Eye (tissue), 1 donor: ENCODE measurements at places on chromosomes 11 and 22.

- no peak for DNase-seq
Observed at GRCh38 chr11:19988598-19988997, 171.7 kb downstream of the DBX1 start.

- no peak for DNase-seq
Observed at GRCh38 chr11:71298016-71298550, 45.7 kb upstream of the SHANK2 start.

DNA sequence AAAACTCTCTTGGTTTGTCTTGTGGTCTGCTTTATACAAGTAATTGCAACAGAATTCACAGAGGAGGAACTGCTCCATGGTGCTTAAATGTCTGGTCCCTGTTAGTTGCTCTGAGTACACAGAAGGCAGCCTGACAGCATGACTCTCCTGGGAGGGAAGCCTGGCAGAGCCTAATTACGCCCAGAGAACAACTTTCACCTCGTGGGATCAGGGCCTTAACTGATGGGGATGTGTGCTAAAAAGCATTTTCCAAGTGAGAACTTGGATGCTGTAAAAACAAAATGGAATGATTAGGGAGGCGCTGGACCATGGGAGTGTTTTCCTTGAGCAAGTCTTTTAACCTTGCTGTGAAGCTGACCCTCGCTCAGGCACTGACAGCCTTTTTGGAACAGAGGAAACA, 154.0 kb upstream of the TENM4 start:
- peak; percentile 63 for DNase-seq

- no peak for DNase-seq
Observed at GRCh38 chr11:72348250-72348649, 86.1 kb downstream of the CLPB start.

- DNase-seq, result no peak
Observed at GRCh38 chr22:39173787-39174497, 21.5 kb upstream of the CBX7 start.

DNA sequence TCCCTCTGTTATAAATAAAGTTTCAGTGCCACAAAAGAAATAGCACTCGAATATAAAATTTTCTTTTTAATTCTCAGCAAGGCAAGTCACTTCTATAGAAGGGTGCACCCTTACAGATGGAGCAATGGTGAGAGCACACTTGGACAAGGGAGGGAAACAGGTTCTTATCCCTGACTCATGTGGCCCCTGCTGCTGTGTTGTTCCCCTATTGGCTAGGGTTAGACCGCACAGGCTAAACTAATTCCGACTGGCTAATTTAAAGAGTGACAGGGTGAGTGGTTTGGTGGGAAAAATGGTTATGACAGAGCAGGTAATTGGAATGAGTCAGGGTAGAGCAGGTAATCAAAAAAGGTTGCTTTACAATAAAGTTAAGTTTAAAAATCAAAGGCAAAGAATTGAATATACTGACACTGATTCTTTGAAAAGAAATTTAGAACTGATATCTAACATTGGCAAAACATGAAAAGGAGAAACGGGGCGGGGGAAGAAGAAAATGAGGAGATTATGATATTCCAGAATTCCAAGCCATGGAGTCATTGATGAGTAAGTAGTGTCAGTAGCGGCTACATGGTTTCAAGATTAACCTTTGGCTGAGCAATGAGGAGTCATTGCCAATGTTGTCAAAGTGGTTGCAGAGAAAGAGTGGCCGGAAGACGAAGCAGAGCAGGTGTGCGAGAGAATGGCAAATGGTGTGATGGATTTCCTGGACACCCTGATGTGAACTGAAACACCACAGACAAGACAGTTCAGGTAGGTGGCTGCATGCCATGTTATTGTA, 48.4 kb upstream of the MRGPRX1 start:
- DNase-seq, result no peak

- peak; percentile 52 for DNase-seq
Observed at GRCh38 chr22:48700566-48701295, 1126.9 kb downstream of the BRD1 start.

DNA sequence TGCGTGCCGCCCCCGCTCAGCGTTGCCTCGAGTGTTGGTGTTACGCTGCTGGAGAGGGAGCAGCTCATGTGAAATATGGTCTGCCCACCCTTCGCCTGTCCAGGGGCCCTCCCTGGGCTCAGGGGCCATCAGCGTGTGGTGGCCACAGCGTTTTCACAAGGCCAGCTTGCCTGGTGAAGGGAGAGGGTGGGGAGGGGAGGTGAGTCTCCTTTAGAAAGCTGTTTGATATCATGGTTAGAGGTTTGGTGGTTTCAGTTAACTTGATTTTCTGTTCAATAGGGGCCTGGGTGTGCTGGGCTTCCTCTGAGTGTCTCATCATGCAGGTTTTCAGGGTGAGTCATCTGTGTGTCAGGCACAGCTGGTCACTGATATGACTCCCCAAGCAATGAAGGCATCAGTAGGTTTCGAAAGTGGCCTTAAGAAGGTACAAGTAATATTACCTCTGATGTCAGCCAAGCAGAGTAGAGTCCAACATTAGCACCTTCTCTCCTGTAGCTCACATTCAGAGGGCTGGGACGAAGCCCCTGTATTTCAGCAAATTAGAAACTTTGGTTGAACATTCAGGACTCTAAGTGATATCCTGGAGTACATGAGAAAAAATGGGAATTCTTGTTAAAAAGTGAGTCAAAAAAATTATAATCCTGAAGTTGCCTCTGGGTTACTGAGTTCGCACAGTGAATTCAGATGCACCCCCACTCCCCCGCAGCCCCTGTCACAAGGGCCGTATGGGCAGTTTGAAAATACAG, 172.5 kb downstream of the TBC1D22A start:
- no peak for DNase-seq

DNA sequence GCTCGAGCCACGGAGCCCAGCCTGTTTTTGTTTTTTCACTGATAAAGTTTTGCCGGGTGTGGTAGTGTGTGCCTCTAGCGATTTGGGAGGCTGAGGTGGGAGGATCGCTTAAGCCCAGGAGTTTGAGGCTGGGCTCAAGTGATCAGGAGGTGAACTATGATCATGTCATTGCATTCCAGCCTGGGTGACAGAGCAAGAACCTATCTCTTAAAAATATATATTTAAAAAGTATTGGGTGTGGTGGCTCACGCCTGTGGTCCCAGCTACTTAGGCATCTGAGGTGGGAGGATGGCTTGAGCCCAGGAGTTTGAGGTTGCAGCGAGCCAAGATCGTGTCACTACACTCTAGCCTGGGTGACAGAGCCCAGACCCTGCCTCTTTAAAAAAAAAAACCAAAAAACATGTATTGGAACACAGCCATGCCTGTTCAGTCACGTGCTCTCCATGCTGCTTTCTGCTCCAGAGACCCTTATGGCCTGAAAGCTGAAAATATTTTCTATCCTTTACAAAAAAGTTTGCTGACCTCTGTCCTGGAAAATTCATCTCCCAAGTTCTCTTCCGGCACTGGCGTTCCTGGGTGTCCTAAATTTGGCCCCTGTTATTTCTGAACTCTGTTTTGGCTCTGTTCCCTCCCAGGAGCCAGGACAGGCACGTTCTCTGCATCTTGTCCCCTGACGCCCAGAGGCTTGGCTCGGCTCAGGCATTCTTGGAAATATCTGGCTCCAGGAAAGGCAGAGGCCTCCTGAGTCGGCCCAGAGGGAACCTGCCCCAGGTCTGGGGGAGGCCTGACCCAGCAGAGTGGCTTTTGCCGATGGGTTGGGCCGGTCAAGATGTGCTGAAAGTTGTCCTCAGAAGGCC, 61.3 kb upstream of the PPP6R3 start:
- peak; percentile 52 for DNase-seq

DNA sequence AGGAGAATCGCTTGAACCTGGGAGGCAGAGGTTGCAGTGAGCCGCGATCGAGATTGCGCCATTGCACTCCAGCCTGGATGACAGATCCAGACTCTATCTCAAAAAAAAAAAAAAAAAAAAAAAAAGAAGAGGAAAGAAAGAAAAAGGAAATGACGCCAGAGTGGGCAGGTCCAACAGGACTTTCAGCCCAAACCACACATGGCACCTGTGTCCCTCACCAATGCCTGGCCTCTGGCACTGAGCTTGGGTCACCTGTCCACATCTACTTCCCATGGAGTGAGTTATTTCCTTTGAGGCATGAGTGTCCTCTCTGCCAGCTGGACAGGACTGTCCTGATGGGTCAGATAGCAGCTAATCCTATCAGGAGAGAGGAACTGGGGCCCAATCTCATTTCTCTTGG, 15.2 kb upstream of the GCAT start:
- no peak for DNase-seq

DNA sequence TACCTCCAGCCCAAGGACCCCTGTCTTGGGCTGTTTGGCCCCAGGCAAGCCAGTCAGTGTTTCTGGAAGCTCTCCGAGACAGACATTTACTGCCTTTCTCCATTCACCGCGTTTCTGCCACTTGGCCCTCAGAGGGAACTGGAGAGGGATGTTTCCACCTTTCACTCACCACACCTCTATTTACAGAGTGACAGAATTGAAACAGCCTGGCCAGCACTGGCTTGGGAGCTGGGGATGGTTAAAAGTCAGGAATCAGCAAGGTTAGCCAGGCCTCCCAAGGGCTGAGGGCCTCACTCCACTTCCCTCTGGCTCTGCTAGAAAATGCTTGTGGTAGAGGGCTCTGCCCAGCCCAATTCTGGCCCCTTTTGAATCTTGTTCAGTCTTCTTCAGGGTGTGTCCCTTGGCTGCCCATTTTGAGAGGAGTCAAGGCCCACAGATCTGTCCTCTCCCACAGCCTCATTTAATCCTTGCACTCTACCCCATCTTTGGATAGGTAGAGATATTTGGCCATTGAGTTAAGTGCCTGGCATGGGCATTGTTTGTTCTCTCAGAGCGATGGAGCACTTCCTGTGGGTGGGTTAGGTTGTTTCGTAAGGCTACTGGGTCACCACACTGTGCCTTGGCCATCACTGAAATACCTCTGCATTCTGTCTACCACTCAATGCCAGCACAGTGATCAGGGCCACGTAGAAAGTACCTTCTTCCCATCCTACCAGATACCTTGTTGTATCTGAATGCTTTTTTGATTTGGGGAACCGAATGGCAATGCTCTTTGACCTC, 119.2 kb downstream of the MICAL2 start:
- DNase-seq, result no peak

DNA sequence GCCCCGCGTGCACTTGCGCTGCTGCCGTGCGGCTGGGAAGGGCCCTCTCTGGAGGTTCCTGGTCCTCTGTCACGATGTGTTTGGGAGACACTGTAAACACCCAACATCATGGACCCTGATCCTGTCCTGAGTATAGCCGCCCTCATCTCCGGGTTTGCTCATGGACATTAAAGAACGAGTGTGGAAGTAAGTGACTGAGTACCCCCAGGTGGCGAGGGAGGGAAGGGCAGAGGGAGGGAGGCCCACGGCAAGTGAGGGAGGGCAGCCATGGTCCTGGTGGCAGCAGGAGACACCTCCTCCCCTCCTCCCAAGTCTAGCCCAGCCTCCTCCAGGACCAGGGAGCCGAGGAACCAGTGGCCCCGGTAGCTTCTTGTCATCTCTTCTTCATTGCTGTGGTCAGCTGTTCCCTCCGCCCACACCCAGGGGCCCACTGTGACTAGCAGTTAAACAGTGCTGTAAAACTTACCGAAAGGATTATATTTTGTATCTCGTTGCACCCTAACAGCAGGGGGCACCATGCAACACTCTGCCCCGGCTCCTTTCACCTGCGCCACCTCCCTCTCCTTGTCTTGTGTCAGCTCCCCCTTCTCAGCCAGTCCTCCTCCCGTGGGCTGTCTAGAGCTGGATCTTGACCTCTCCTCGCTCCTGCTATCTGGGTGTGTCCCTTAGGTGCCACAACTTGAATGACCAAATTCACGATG, 566.5 kb upstream of the B3GAT1 start:
- no peak for DNase-seq

DNA sequence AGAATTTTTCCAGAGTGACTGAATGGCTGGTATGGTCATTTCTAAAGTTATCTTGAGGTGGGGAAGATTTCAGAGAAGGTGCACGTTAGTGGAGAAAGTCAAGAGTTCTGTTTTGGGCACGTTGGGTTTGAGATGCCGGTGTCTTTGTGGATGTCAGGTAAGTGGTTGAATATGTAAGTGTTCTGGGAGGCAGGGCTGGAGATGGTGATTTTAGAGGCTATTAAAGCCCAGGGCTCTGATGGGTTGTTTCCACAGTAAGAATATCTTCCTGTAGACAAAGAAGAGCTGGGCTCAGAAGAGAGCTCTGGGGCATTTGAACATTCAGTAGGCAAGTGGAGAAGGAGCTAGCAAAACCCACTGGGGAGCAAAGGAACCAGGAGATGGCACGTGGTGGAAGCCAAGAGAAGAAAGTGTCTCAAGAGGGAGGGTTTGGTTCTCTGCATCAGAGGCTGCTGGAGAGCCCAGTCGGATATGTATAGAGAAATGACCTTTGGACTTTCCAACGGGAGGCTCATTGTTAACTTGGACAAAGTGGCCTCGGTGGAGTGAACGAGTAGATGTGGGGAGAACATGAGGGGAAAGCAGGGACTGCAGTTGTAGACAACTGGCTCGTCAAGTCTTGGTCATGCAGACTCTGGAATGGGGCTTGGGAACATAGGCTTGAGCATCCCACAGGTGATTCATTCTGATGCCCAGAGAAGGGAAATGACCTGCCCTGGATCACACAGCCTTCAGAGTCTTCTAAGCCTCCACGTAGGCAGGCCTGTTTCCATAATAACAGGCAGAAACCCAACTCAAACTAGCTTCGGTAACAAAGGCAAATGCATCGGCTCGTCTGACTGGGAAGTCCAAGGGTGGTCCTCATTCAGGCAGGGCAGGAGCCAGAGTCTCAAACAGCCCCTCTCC, 98.4 kb upstream of the PARVA start:
- no peak for DNase-seq

DNA sequence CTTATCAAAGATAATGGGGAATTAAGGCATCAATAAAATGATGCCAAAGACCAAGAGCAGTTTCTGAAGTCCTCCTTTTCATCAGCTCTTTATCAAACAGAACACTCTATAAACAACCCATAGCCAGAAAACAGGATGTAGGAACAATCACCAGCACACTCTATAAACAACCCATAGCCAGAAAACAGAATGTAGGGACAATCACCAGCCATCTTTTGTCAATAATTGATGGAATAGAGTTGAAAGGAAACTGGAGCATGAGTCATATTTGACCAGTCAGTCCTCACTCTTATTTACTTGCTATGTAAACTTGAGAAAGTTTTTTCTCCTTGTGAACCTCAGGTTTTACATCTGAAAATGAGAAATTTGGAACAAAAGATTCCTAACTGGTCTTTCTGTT, 10.0 kb downstream of the MS4A2 start:
- no peak for DNase-seq

- DNase-seq, result peak; percentile 54
Observed at GRCh38 chr11:44627911-44628729, 62.7 kb downstream of the CD82 start.

GRCh38 chr22:42948294-42948693, 66.7 kb downstream of the PACSIN2 start:
- no peak for DNase-seq

GRCh38 chr11:27603376-27603990, 96.8 kb downstream of the BDNF start:
- DNase-seq, result no peak

GRCh38 chr11:65310215-65310614, 4.5 kb upstream of the CDC42EP2 start:
- DNase-seq, result no peak

GRCh38 chr22:36806835-36807234, 10.0 kb downstream of the PVALB start:
- DNase-seq, result no peak
